ENCODE measurements at places on chromosomes 16 and 17. TPM values are rescaled to one million over a fixed set of nuclear protein-coding genes. Genes with fewer than 3 reads are reported as not detected.

The KRT16 gene
- 0.65 TPM for total RNA-seq

The RSAD1 gene
- total RNA-seq = 32.1 TPM

The SUMO2 gene
- total RNA-seq = 280 TPM

DNA sequence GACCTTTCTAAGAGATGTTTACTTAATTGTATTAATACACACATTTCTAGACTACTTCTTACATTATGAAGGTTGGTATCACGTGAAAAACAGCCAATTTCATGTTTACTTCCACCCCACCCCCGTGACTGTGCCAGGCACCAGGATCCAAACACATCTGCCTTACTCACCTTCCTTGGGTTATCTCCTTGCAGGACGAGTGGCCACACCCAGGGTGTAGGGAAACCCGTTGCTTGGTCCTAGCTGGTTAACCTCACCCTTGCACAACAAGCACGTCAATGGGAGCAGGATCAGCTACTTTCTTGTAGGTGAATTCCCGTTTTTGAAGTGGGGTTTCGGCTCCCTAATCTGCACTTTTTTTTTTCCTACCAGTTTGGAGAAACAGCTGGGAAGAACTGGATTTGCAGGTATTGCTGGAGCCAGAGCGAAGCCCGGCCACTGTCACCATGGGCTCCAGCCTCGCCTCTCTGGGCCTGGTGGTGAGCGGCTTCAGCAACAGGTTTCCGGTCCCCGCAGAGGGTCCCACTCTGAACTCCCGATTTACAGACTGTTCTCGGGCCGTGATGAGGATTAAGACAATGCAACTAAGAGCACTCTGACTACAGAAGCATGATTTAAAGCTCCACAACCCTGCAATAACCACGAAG, 2.1 kb upstream of the UBB start:
- DNase-seq = peak; percentile 35

GRCh38 chr17:41504246-41504977, 1.0 kb downstream of the KRT13 start:
- no peak for DNase-seq

The CDH1 gene
- 0.29 TPM for total RNA-seq

DNA sequence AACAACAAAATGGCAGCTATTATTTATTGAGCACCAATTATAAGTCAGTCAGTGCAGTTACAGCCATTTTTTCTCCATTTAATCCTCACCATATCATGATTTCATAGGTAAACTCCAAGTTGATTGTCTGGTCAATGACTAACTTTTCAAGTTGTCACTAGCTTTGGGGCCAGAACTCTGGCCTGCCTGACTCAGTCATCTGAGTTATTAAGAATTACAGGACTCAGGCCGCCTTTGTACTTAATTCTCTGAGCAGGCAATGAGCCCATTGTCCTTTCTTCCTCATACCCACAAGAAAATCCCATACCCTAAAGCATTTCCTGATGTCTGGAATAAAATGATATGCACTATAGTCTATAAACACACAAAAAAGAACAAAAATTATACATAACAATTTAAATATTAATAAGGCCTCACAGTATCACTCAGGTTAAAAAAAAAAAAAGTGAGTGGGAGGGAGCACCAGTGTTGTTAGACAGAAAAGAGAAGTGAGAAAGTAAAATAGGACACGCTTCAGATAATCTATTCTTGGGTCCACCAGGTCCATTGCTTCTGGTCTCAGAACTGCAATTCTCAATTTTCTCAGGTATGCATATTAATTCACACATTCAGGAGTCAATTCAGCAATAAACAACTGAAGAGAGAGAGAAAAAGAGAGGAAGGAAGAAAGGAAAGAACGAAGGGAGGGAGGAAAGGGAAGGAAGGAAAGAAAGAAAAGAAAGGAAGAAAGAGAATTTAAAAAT, 70.2 kb downstream of the SPAG9 start:
- no peak for DNase-seq

GRCh38 chr16:73183611-73184092, 135.7 kb upstream of the ZFHX3 start:
- DNase-seq = no peak

DNA sequence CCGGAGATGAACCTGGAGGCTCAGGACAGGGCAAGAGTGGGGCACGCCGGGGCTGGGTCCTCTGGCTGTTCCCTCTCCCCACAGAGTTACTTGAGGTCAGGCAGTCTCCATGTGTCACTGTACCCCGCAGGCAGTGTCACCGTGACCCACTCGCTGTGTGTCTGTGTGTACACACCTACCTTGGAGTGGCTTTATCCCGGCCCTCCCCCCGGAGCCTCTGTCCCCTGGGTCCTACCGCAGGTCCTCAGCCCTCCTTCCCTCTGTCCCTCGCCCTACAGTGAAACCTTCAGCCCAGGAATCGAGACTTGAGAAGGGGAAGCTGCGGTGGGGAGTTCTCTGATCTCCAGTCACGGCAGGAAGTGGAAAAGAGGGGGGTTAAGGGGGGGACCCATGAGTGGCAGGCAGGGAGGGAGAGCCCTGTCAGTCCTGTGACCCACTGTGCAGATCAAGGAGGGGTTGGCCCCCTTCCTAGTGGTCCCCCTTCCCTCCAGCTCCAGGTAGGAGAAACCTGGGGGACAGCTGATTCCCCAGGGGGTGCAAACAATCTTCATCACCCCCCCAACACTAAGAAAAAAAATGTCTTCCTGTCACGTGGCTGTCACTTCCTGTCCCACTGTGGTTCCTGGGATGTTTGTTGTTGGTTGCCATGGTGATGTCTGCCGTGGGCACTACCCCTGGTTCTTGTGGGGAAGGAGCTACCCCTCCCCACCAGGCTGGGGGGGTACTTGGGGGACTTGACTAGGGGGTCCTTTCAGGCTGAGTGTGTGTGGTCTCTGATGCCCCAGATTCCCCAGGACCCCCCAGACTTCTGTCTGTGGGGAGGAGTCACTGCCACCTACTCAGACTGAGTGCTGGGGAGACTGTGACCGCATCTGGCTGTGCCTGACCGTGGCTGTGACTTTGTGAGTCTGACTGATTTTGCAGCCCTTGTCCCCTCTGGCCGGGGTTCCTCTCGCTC, 13.7 kb downstream of the RARA start:
- peak; percentile 93 for DNase-seq

The GP1BA gene
- total RNA-seq = 0.19 TPM

GRCh38 chr17:46027048-46027975, 28.3 kb downstream of the STH start:
- no peak for DNase-seq

The LRRC46 gene
- total RNA-seq = 0.51 TPM

The HSD17B2 gene
- not detected for total RNA-seq

GRCh38 chr17:58575511-58575910, 61.1 kb upstream of the MTMR4 start:
- no peak for DNase-seq

The CDH11 gene
- total RNA-seq = 182 TPM

The ASPA gene
- total RNA-seq = 3.2 TPM

The SYT17 gene
- total RNA-seq = 2.5 TPM

DNA sequence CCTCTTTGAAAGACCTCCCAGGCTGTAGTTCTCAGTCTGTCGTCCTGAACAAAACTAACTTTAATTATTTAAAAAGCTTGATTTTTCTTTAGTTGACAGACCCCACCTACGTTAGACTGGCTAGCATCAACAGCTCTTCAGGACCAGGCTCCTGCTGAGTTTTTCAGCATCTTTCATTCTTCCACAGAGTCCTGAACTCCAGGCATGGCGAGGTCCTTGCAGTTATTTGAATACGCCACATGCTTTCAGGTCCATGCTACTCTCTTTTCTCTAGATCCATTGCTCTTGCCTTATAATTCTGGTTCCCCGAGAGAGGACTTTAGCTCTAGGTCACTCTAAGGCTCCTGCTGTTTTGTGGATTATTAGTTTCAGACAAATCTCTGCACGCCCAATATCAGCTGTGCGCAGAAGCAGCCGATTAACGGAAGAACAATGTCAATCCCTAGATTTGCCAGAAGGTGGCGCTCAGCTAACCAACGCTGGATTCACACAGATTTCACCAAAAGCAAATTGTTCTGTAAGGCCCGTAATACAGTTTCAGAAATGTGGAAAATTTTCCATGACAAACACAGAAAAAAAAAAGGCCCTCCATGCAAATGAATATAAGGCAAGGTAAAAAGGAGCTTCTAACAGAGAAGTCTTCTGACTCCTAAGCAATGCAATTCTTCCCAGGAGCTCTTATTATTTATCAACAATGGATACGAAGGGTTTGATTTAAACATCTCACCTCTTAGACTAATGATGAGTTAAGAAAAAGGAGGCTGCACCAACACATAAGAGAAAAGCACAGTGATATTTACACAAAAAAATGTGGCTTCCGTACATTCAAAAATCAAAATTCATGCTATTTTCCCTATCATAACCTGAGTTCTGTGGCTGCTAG, 33.5 kb upstream of the BCO1 start:
- no peak for DNase-seq

The SP6 gene
- total RNA-seq = 0.81 TPM

The IL17C gene
- not detected for total RNA-seq

GRCh38 chr16:86668136-86668910, 90.0 kb downstream of the FOXL1 start:
- DNase-seq = no peak

DNA sequence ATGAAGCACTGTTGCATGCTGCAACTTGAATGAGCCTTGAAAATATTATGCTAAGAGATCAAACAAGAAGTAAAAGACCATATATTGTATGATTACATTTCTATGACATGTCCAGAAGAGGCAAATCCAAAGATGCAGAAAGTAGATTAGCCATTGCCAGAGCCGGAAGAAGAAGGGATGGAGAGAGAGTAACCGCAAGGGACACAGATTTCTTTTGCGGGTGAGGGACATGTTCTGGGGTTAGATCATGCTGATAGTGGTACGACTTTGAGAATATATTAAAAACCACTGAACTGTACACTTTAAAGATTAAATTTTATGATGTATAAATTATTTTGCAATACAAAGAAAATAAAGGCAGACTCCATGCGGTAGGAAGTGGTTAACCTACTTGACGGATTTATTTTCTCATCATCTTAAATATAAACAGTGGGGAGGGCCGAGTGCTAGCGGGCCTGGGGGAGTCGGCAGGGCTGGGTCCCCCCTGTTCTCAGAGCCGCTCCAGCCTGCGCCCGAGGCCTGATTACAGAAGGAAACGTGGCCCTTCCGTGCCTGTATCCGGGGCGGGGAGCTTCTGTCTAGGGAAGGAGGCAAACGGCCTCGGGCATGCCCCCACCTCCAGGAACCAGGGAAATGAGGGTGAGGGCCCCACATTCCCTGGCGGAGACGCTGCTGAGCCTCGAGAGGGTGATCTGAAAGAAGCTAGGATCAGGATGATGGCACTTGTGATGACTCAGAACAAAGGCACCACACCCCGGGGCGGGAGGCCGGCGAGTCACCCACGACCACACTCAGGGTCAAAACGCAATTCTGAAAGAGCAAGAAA, 48.0 kb downstream of the SHCBP1 start:
- DNase-seq = no peak

GRCh38 chr16:81551151-81551808, 106.7 kb downstream of the CMIP start:
- DNase-seq = peak; percentile 50

GRCh38 chr16:58859958-58860669, 126.0 kb upstream of the GOT2 start:
- DNase-seq = no peak

DNA sequence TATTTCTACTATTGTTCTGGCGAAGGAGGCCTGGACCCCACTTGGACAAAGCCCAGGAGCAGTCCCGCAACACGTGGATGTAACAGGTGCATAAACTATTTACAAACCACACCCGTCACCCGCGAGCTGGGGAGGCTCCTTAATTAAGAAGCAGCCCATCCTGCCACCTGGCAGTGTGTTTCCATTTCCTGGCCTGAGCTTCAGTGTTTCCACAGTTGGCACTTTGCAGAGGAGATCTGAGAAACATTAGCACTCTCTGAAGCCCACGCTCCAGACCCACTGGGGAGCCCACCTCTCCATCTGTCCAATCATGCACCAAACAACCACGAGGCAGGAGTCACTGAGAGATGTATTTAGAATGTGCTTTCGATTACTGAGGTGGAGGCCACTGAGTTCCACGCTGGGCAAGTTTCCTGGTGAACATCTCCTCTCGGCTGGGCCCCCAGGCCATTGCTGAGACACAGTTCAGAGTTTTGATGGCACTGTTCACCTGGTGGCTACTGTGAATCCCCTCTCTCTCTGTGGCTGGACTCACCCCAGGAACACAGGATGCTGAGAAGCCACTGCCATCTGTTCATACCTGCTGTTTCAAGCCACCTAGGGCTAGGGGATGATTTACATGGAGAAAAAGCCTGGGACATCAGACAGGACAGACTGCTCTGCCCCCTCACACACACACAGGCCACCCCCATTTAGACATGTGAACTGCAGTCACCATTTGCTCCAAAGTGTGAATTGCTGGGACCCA, 129.1 kb downstream of the AIPL1 start:
- no peak for DNase-seq

- DNase-seq = no peak
Observed at GRCh38 chr17:42629411-42630009, 20.0 kb downstream of the TUBG1 start.

DNA sequence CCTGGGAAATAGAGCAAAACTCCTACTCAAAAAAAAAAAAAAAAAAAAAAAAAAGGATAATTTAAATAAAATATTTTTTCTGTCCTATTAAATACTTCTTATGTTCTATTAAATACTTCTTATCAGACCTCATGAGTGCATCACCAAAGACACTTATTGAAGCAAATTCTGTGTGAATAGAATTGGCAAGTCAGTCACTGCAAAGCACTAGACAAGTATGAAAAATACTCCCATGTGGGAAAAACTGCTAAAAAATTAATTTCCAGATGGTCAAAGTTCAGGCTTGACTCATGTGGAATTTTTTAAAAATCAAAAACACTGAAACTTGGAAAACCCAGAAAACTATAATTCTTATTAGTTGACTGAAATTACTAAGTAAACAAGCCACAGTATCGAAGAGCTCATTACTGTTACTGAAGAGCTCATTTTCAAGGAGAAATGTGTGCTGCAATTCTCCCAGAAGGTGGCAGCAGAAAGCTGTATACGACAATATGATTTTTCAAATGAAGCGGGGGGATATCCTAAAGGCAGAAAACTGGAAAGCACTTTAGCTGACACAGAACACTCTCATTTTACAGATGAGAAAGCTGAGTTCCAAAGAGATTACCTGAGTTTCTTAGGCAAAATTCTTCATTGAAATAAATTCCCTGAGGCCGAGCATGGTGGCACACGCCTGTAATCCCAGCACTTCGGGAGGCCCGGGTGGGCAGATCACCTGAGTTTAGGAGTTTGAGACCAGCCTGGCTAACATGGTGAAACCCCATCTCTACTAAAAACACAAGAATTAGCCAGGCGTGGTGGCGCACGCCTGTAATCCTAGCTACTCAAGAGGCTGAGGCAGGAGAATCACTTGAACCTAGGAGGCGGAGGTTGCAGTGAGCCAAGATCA, 15.9 kb upstream of the FBXO47 start:
- DNase-seq = no peak

- DNase-seq = no peak
Observed at GRCh38 chr17:10899281-10899680, 61.4 kb upstream of the PIRT start.

The ADAD2 gene
- not detected for total RNA-seq
